Endothelial cell of umbilical vein (primary cell): ENCODE measurements at places on chromosomes 3 and 15. TPM values are rescaled to one million over a fixed set of nuclear protein-coding genes. Genes with fewer than 3 reads are reported as not detected.
A peak's percentile ranks its signal among the peaks of the same experiment; 100 is the strongest.

The ACTC1 gene
- not detected in 2 replicates for total RNA-seq

The CCDC174 gene
- total RNA-seq, result 15.1 and 16.6 TPM in 2 replicates

The CPA3 gene
- 1.7 and 3.3 TPM in 2 replicates for total RNA-seq

The TCTA gene
- total RNA-seq, result 18.6 and 21.9 TPM in 2 replicates

The RASL12 gene
- not detected in 2 replicates for total RNA-seq

The NOX5 gene
- total RNA-seq, result 0.07 TPM in 1 of 2 replicates, not detected in the other

The MED12L gene
- total RNA-seq, result 0.23 and 0.27 TPM in 2 replicates

The CAMK2N2 gene
- total RNA-seq, result not detected in 2 replicates

The HCLS1 gene
- total RNA-seq, result 63.5 and 68.5 TPM in 2 replicates

DNA sequence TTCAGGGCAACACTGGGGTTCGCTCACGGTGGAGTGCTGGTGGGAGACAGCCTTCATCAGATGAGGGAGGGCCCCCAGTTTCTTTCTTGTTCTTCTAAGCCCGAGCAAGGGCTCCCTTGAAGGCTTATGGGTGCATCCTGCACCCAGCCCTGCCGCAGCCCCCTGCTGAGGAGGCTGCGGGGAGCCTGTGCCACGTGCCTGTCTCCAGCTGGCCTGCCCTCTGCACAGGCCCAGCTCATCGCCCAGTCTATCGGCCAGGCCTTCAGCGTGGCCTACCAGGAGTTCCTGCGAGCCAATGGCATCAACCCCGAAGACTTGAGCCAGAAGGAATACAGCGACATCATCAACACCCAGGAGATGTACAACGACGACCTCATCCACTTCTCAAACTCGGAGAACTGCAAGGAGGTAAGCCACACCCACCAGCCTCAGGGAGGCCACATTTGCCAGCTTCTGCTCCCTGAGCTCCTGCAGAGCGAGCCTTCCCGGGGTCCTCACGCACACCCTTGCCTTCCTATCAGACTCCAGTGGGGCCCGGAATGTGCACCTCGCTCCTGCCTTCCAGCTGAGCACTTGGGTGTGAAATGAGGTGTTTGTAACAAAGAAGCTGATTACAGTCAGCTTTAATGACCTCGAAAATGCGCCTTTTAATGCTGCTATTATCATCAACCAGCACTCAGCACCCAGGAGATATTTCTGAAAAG lies 164.3 kb downstream of the NSMCE3 start:
- DNase-seq, result no peak

DNA sequence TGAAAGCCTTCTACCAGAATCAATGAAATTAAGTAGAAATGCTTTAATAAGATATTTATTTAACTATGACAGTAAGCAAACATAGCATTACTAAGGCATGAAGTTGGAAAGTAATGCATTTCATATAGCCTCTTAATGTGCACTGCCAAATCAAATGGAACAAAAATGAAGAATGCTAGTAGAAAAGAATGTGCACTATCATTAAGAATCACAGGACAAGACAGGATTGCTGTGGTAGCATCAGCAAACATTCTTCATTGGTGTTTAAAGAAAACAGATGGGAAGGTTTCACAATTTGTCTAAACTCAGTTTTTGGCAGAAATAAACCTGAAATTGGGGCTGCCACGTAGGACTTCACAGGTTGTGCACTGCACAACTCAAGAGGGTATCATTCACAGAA lies 168.9 kb downstream of the CNTN3 start:
- no peak for DNase-seq

- no peak for DNase-seq
These were observed 631.5 kb upstream of the NR2F2 start for GRCh38 chr15:95698951-95699350.

DNA sequence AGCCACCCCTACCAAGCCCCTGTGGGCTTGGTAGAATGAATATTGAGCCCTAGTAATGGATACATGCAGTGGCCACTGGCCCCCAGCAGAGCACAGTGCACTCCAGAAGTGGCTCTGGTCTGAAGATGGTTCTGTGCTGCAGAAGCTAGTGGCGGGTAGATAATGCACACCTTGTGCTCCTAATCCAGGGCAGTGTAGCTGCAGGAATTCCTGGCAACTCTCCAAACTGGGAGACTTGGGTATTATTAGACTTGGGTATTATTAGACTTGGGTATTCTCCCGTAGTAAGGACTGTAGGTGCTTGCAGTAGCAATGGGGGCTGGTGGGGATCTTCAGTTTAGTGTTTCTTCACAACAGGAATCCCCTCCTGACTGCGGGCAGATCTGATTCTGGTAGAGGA lies 34.7 kb downstream of the NUSAP1 start:
- no peak for DNase-seq

DNA sequence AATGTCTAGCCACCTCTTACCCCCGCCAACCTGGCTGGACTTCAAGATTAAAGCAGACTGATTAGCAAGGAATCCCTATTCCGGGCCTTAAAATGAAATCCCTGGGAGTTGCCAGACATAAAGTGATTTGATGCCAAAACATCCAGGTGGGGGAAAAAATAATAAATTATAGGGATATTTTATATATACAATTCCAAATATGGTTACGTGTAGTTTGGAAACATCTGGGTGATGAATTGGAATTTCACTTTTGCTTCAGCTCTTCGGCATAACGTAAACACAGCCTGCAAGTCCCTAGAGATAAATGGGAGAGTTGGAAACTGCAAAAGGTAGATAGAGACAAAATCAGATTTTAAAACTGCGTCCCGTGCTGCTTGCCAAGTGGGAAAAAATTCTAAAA lies 545.5 kb upstream of the MDFIC2 start:
- no peak for DNase-seq

- no peak for DNase-seq
These were observed 9.8 kb downstream of the PLEKHO2 start for GRCh38 chr15:64851503-64851840.

GRCh38 chr3:132435911-132436425 lies 18.7 kb downstream of the DNAJC13 start:
- DNase-seq, result peak; percentile 53

DNA sequence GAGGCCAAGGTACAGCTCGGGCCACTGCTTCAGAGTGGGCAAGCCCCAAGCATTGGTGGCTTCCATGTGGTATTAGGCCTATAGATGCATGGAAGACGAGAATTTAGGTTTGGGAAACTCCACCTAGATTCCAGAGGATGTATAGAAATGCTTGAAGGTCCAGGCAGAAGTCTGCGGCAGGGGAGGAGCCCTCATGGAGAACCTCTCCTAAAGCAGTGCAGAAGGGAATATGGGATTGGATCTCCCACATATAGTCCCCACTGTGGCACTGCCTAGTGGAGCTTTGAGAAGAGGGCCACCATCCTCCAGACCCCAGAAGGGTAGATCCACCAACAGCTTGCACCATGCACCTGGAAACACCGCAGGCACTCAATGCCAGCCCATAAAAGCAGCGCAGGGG lies 48.1 kb upstream of the XXYLT1 start:
- DNase-seq, result no peak

GRCh38 chr3:45642731-45643152 lies 46.5 kb upstream of the SACM1L start:
- DNase-seq, result peak; percentile 26

- DNase-seq, result no peak
These were observed 4.0 kb downstream of the RPL14 start for GRCh38 chr3:40461161-40461560.
